NCI-H446 treated with DMSO at 0.1 percent for 48 hours (cell line): ENCODE measurements at places on chromosomes 12 and 14.

DNA sequence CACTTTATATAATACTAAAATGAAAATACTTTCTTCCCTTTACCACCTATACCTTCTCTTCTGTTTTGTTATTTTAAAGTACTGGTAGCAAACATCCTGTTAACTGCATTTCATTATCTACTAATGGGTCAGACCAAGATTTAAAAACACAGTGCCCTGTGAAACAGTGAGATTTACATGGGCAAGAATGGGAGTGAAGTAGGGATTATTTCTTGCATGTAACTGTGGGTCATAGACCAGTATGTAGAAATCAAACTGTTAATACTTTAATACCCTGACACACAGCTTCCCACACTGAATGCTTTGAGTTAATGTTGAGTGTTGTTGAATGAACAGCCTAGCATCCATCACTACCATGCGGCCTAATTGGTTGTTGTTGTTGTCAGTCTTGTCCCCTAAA is 61.6 kb downstream of the PLEKHA5 start:
- DNase-seq, result no peak

DNA sequence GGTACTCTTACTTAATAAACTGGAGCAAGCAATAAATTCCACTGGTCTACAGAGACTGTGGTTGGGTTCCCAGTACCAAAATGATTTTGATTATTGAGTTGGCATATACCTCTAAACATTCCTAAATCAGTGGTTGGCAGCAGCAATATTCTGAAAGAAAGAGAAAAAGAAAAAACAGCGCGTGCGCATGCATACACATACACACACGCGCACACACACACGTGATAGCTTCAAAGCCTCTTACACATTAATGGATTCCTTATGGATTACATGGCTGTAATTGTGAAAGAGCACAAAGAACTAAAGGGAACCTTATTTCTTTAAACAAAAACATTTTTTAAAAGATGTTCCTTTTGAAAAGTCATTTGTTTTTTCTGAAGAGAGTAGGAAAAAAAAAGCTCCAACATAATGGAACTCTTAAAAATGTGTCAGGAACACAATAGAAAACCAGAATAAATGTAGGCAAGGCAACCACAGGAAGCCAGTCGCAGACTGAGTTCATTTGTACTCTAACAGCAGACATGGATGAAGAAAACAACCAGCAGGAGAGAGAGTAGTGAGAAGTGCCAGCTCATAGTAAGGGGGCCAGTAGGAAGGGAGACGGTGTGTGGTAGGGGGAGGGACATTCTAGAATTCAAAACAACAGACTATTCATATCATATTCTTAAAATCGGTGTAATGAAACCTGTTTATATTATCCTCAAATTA is 80.0 kb downstream of the DRAM1 start:
- DNase-seq, result no peak

DNA sequence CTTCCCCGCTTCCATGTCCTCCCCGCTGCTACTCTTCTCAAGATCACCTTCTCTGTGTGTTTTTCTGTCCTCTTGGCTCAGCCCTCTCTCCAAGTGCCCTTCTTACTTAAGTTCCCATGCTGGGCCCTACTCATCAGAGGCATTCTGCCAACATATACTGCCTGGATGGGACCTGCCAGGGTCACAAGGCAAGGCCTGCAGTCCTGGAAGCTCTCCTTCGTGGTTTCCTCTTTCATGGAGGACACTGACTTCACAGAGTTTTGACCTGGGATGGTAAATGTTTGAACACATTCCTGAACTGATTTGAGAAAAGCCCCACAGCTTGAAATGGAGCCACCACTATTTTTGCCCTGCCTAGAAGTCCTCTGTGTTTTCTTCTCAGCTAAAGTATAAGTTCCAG is 140.9 kb downstream of the TMEM30B start:
- DNase-seq, result no peak

DNA sequence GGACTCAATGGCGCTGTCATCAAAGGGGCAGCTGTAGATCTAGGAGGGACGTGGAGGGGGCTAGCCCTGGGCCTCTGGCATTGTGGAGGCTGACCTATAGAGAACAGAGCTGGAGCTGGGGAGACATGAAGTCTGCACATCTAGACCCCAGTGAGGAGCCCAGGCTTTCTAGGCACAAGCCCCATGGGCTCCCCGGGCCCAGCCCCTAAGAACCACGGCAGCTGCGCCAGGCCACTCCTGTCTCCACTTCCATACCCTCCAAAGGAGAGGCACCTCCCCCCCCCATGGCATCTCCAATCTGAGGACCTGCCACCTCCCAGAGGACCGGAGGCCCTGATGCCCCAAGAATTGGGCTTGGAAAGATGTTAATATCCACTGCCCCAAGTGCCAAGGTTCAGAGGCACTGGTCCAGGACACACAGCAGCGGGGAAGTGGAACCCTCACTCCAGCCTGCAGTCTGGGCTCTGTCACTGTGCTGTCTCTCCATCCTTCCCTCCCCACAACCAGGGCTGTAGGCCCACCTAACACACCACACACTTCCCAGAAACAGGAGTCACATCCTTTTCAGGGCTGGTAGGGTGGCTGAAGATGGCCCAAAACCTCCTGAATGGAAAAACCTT is 4.5 kb downstream of the ANKRD9 start:
- DNase-seq, result no peak

DNA sequence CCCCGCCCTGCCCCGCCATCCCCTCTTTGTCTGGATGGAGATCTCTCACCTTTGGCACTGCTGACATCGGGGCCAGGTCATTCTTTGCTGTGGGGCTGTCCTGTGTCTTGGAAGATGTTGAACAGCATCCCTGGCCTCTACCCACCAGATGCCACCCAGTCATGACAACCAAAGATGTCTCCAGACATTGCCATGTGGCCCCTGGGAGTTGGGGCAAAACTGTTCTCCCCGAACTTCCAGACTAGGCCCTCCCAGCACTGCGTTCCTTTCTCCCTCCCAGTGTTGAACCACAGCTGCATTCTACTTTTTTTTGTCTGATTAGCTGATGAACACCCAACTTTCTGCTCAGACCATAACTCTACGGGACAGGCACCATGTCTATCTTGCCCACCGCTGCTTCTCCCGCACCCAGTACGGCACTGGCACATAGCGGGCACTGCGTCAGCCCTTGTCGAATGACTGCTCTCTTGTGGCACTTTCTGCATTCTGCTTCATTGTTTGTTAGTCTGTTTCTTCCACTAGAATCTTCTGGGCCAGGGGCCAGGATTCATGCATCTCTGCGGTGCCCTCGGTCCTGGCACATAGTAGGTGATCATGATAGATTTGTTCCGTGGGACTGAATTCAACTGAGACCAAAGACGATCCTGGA is 13.1 kb upstream of the MYL2 start:
- DNase-seq, result no peak

DNA sequence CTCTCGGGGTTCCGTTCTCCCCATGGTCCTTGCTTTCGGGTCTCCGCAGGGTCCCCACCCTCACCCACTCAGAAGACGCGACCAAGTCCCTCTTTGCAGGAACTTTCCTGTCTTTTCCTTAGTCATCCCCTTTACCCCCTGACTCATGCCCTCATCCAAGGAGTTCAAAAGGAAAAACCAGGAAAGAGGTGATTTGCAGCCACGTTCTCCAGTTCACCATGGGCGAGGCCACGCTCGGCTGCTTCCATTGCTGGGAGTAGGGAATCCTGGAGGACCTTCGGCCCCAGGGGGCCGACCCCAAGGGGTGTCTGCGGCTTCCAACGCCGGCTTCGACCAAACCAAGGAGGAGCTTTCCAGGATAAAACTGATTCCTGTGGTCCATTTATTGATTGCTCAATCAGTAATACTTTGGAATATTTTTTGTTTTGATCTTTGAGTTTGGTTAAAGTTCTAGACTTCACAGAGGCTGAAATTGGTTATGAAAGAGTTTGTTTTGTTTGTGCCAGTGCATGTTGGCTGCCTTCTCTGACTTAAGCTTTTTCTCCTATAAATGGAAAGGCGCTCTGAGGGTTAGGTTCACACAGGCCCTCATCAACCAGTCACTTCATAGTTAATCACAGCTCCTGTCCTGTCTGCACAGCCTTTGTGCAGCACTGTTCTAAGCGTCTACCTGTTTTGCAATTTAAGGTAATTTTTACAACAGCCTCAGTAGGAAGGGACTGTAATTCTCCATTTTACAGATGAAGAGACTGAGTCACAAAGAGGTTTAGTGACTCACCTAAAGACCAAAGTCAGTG is 827 bp downstream of the ALDH2 start:
- no peak for DNase-seq

DNA sequence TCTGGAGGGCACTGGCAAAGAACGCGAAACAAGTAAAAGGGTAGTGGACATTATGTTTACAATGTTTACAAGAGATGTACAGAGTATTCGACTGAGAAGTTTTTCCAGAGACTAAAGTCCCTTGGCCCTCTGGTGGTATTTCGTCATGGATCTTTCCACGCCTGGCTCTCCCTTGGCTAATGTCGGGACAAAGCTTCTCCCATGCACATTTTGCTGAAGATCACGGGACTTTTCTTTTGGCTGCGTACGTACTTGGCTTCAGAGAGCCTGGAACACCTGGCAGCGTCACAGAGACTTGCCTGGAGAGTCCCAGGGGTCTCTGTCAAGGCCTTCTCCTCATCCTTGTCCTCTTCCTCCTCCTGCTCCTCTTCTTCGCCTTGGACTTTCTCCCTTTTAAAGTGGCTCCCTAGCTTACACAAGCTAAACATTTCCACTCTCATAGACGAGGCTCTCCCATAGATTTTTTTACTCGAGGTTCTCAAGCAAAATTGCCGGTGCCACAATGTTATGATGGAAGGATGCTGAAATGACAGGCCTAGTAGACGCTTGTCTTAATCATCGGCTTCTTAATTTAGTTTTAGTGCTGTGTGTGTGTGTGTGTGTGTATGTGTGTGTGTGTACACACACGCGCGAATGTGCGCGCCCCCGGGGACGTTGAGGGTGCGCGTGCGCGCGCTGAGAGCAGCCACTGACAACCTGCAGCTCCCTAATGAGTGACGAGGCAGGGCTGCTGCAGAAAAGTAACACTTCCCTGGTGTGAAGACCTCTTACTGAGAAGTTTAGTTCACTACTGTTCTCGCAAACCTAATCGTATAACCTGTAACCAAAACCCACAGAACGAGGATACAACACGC is 4.9 kb upstream of the FOXG1 start:
- peak; percentile 71 for DNase-seq

DNA sequence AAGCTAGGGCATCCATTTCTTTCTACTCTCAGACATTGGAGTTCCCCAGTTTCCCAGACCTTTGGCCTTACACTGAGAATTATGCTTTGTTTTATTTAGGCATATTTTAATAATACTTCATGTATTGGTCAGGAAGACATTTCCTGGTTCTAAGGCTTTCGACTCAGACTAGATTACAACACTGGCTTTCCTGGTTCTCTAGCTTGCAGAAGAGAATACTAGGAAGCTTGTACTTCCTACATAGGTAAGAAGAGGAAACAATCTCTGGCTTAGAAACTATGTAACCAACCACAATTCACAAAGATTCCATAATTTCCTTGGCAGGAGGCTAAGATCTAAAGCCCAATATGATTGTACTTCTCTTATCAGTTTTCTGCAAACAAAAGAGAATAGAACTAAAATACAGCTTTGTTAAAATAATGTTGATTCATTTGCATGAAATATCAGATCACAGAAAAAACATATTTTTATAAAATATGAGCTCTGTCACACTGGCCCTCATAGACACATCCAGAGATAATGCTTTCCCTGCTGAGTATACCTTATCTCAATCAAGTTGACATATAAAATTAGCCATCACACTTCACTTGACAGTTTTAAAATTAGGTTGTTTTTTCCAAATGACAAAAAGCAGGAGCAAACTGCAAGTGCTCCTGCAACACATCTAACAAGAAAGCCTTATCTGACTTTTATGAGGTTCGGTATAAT is 30.5 kb downstream of the CLEC2D start:
- DNase-seq, result no peak

- DNase-seq, result no peak
Measured at GRCh38 chr12:50109319-50109718, 2.7 kb upstream of the COX14 start.
